ENCODE measurements at places on chromosomes 11 and 22.

DNA sequence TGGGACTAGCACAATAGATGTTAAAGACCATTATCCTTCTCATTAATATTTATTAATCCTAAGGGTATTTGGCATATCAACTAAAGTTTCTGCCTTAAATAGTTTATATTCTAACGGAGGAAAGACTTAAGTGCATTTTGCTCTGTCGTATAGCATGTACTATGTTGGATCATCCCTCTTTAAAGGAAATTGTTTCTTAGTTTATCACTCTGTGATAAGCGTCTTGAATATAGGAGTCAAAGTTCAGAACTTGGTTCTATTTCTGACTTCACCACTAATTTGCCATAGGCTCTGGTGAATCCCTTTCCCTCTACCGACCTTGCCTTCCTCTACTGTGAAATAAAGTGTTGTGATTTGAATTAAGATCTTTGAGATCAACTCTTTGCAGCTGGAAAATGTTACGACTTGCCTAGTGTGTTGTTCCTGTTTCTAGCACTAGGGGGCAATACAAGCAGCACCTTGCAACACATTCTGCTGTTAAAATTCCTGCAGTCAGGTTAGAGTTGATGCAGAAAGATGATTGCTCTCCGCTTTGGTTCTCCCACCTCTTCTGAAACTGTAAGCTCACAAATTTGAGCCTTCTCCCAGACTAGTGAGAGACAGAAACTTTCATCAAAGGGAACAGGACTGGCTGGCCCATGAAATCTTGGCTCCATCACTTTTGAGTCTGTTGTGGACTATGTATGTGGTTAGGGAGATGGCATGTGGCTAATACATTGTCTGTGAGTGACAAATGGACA, 27.8 kb upstream of the ZNRF3 start:
- DNase-seq = peak; percentile 66

DNA sequence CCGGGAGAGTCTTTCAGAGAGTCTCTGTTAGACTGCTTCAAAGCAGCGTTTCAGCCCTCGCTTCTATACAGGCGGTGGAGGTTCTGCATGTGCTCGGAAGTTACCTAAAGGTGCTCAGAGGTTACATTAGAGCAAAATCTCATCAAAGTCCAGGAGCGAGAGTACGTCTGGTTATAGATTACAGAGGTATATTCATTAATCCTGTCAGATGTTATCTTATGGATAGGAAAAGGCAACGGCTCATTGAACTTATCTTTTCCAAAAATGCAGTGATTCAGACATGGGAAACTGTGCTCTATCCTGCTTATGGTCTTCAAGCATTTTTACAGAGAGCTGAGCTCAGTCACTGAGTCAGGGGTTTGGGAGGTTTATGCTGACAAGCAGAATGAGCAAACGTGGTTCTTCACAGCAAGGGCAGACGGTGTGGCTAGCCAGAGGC, 9.1 kb upstream of the ZBED5 start:
- no peak for DNase-seq

- DNase-seq = no peak
Observed at GRCh38 chr11:118223992-118224391, 819 bp downstream of the JAML start.

GRCh38 chr11:102110761-102111010, 439 bp downstream of the YAP1 start:
- DNase-seq = no peak

Data from ureter (tissue), 1 donor.